ENCODE measurements at places on chromosomes 1 and 21. TPM values are rescaled to one million over a fixed set of nuclear protein-coding genes. Genes with fewer than 3 reads are reported as not detected.

TFF3 gene
- total RNA-seq: not detected

DNA sequence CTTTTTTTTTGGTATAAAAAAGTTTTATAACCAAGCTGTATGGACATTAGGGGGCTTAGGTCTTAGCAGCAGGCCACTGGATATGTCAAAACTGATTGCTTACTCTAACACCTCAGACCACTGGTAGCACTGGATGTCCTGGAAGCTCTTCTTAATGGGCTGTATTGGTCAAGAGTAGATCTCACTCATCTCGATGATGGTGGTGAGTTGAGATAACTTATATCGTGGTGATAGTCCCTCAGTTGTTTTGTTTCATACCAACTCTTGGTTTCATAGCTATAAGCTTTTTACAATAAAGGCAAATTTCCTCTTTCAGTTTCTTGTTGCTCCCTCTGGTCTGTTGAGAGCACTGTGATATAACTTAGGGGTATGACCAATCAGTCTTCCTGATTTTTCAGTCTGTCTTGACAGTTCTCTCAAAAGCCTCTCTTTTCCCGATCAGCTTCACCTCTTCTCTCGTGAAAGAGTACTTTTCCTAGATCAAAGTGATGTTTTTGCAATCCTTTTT, 9.7 kb upstream of the AGO1 start:
- no peak for DNase-seq

DNA sequence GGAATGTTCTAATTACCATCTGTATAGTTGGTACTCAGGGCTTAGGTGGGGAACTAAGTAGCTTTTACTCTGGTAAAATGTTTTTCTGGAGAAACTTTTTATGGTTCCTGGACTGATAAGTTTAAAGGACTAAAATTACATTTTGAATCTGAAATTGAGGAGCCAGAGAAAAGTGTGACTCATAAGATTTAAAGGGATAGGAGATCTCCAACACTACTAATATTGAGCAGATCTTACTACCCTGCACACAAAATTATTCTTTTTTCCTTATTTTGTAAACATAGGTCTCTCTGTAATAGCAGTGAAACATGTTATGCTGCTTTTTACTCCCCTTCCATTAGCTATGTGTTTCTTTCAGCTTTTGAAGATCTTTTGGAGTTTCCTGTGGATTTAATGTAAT, 32.5 kb downstream of the MTF2 start:
- no peak for DNase-seq

DNA sequence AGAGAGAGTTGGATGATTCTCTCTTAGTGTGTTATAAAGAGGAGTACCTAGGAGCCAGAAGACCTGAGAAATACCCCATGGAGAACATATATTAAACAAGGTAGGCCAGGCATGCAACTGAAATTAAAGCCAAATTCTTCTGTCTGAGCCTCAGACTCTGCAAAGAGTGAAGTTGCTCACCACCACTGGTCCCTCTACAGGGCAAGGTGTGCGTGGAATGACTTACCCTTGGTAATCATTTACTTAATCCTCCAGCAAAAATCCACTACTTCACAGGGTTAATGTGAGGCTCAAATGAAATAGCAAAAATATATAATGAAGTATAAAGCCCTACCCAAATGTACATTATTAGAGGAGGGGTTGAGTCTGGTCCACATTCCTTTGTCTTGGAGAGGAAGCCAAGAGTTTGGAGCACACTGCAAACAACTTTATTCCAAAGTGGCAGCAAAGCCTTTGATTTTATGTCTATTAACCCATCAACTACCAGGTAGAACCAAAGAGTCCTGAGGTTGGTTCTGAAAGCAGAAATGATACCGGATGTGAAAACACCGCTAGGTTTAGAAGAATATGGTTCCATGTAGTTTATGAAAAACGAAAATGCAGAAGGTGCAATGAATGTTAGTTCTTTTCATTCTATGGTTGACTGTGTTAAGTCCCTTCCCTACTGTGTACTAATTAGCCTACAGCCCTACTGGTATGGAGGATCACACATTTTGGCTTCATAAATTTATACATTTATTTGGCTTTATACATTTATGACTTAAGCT, 8.5 kb downstream of the SSR2 start:
- no peak for DNase-seq

GRCh38 chr1:155126556-155127104, 1.0 kb upstream of the EFNA1 start:
- DNase-seq: no peak

DNA sequence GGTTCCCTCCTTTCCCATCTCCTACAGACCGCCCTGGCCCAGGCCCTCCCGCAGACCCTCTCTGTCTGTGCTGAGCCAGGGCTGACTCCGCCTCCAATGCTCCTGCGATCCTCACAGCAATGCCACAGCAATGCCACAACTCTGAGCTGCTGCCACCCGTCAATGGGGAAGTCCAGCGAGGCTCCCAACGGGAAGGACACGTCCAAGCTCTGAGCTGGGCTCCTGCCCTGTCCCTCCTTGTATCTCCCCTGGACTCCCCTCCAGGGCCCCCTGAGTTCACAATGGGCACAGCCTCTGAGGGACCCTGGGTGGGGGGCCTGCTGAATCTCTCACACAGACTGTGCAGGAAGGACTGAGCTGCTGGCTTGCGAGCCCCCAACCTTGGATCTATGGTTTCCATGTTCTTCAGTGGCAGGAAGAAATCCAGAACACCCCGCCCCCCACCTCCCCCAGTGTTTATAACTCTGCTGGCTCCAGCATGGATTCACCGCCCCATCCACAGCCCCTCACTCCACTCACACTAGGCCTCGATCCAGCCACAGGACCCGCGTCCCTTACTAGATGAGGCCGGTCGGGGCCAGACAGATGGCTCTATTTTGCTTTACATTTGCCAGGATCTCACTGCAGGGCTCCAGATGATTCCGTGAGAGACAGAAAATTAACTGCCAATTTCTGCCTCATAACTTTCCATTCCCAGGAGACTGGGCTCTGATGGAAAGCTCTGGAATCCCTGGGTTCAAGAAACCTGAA, 338.0 kb downstream of the MATN1 start:
- DNase-seq: peak; percentile 69

DNA sequence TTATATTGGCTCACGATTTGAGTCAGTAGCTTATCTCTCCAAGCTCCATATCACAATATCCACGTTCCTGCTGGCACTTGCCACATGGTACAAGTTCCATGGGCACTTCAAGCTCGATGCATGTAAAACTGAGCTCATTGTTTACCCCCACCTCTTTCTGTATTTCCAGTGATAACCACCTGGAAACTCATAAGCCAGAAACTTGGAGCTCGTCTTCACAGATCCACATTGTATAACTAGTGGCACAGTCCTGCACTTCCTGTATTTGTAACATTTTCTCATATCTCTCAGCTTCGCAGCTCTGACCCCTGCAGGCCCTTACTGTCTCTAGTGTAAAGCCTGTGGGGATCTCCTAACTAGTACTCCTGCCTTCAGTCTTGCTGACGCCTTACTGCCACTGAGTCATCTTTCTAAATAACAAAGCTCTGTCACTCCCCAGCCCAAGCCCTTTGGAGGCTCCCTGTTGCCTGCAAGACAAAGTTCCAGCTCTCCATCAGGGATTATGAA, 6.5 kb upstream of the C2CD4D start:
- DNase-seq: no peak

GRCh38 chr1:206932177-206932576, 10.4 kb upstream of the FCMR start:
- DNase-seq: no peak
